ENCODE measurements at places on chromosomes 7 and 10.
A peak's percentile ranks its signal among the peaks of the same experiment; 100 is the strongest.

DNA sequence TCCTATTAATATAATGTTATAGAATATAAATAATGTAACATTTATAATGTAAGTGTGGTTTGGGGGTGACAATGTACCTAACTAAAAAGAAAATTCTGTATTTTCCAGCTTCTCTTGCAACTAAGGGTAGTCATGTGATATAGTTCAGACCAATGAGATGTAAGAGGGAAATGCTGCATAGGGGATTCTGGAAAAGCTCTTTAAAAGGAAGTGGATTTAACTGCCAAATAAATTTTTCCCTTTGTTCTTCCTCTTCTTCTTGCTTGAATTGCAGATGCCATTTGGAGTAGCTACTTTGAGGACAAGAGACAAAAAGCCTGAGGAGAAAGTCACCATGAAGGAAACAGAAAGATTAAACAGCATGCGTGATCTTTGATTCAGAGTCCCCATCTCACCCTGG, 194.3 kb downstream of the PTEN start:
- DNase-seq = no peak

GRCh38 chr7:37220664-37221063, 228.0 kb downstream of the ELMO1 start:
- no peak for DNase-seq

- no peak for DNase-seq
Measured at GRCh38 chr10:116080553-116080952, 192.5 kb downstream of the GFRA1 start.

DNA sequence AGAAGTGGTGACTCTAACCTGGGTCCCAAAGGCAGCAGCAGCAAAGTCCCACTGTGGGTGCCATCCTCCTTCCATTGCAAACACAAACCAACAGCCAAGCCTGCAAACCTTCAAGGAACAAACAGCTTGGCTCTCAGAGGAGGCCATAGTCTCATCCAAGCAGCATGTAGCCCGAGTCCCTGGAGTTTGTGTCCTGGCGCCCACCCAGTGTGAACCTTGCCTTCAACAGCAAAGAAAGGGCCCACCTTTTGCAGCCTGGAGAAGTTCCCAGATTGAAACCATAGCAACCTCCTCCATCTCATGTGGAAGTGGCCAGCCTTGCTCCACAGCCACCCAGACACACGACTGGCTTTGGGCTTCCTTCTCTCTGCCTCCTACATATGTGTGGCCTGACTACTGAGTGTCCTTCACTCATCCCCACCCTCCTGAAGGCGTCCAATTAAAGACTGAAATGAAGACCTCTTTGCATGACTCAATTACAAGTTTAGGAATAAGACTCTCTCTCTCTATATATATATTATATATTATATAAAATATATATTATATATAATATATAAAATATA, 106.1 kb downstream of the C10orf90 start:
- no peak for DNase-seq

GRCh38 chr10:75107756-75108683, 3.4 kb upstream of the SAMD8 start:
- no peak for DNase-seq

DNA sequence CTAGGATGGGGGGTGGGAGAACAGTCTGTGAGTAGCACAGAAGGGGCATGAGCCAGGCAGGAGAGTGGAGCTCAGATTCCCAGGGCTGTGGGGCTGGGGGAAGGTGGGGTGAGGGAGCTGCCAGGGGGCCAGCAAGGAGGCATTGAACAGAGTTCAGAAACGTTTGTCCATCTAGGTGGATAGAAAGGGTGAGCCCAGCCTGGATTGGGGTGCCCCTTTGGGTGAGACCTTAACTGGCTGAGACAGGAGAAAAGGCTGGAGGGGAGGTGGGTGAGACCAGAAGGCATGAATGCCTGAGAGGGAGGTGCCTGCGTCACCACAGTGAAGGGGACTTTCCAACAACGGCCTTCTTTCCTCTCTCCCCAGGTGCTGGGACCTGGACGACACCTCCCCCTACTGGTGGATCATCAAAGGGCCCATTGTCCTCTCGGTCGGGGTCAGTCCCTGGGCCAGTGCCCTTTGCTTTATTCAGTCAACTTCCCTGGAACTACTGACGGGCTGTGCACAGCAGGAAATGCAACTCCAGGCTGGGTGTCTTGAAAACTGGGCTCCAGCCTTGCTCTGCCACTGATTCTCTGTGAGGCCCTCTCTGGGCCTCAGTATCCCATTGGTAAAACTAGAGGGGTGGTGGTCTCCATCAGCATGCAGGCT, 11.0 kb downstream of the GHRHR start:
- peak; percentile 18 for DNase-seq

GRCh38 chr7:129550693-129551360, 48.5 kb downstream of the SMKR1 start:
- no peak for DNase-seq

GRCh38 chr7:130154501-130155317, 50.5 kb downstream of the TMEM209 start:
- no peak for DNase-seq

GRCh38 chr7:144548556-144548955, 145.1 kb upstream of the NOBOX start:
- no peak for DNase-seq

DNA sequence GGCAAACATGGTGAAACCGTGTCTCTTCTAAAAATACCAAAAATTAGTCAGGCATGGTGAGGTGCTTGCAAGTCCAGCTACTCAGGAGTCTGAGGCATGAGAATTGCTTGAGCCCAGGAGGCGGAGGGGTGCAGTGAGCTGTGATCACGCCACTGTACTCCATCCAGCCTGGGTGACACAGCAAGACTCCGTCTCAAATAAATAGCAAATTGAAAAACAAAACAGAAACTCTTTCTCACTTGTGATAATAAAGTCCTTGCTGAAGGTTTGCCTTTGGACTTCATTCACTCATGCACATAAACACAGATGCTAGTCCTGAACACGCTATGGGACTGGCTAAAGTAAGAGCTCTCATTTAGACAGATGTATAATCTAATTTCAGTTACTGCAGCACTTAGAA, 37.6 kb downstream of the ANK3 start:
- DNase-seq = no peak

- no peak for DNase-seq
Measured at GRCh38 chr7:158424531-158424930, 163.1 kb downstream of the PTPRN2 start.

All from CD4-positive, alpha-beta T cell treated with Interleukin-10 for 1 hour (primary cell).